Karpas-422 (cell line): ENCODE measurements at places on chromosomes 5 and 9. TPM values are rescaled to one million over a fixed set of nuclear protein-coding genes. Genes with fewer than 3 reads are reported as not detected.

DNA sequence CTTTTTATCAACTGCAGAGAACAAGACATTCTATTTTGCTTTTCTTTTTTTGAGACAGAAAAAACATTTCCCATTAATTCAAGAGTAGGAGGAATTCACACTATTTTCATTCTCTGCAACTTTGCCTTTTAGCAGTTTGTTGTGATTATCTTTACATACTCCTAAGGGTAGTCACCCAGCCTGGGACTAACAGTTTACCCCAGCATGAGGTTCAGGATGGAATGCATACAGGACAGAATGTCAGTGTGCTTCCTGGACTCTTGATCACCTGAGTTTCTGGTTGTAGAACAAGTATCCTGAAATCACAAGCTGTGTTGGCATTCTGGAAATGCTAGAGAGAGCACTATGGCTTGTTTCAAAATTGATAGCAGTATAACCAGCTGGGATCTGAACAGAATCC, 368.1 kb downstream of the KIF4B start:
- no peak for DNase-seq

- DNase-seq, result no peak
These were observed 19.1 kb downstream of the MRPL36 start for GRCh38 chr5:1780614-1780930.

GRCh38 chr5:137328991-137329390, 170.1 kb downstream of the SPOCK1 start:
- DNase-seq, result no peak

GRCh38 chr5:3741374-3741770, 145.7 kb downstream of the IRX1 start:
- DNase-seq, result no peak

GRCh38 chr9:118721276-118721675, 648.0 kb downstream of the BRINP1 start:
- no peak for DNase-seq

DNA sequence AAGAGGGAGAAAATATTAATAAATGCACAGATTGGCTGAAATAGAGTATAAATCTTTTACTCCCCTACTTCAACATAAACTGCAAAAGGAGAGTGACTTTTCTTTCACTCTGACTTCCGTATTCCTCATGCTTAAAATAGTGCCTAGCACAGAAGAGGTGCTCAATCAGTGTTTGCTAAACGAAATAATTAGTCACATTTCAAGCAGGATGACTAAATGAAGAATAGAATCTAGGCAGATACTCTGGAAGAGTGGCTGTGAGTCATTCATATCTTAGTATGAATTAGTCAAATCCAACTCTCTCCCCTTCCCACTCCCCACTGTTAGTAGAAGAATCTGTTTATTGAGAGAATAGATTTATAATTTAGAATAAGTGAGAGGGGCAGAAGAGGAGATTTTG, 4.8 kb downstream of the CD274 start:
- DNase-seq, result no peak

DNA sequence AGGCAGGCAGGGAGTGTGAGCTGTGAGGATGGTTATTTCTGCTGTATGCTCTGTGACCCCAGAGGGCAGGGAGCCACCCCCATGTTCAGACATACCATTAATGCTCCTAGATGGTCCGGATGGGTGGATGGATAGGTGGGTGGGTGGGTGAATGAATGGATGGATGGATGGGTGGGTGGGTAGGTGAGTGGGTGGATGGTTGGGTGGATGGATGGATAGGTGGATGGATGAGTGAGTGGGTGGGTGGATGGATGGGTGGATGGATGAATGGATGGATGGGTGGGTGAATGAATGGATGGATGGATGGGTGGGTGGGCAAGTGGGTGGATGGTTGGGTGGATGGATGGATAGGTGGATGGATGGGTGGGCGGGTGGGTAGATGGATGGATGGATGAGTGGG, 63.4 kb upstream of the BARHL1 start:
- no peak for DNase-seq

- no peak for DNase-seq
These were observed 89.8 kb upstream of the COL5A1 start for GRCh38 chr9:134551644-134552348.

DNA sequence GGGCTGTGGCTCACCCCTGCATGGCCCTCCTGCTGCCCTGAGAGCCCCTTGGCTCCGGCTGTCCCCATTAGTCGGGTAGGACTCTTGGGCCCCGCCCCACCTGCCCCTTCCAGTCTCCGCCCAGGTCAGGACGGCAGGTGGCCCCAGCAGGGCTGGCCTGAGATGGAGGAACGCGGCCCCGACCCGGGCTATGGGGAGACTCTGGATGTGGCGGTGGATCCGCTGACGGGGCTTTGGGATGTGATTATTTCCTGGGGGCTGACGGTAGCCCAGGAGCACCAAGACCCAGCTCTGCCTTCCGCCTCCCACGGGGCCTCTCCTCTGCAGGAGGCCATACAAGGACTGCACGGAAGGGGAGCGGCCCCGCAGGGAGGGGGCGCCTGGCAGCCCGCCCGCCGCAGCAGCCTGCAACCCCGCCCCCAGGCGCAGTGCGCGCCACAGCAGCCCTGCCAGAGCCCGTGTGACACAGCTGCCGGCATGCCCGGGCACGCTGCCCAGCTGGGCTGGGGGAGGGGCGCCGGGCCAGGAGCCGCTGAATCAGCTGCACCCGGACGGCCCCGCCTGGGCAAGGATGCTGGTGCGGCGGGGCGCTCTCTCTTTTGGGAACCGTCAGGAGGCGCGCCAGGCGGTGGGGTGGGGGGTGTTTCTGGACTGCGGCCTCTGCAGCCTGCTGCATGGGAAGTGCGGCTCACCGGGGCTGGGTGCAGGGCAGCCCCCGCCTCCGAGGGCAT, 9.2 kb downstream of the TMEM250 start:
- peak; percentile 81 for DNase-seq

The PCDHGB2 gene
- total RNA-seq, result 9.8 and 11.5 TPM in 2 replicates

The TAF11L10 gene
- total RNA-seq, result not detected in 2 replicates

The PCDHB11 gene
- total RNA-seq, result not detected in 2 replicates

The HSD17B3 gene
- not detected in 2 replicates for total RNA-seq

The PCDHA12 gene
- not detected in 2 replicates for total RNA-seq

The SOWAHA gene
- total RNA-seq, result not detected in 2 replicates

The NTRK2 gene
- total RNA-seq, result not detected in 2 replicates

The DAPK1 gene
- not detected in 2 replicates for total RNA-seq

The AKNA gene
- 77.9 and 122 TPM in 2 replicates for total RNA-seq

The PRRX2 gene
- total RNA-seq, result not detected in 2 replicates
